ENCODE measurements at places on chromosomes 5 and 9.

GRCh38 chr5:15117688-15118087, 246.1 kb upstream of the ANKH start:
- DNase-seq, result no peak

- DNase-seq, result no peak
These were observed 240.5 kb upstream of the CCNH start for GRCh38 chr5:87653242-87653641.

GRCh38 chr9:99722877-99723276, 98.8 kb upstream of the NR4A3 start:
- no peak for DNase-seq

DNA sequence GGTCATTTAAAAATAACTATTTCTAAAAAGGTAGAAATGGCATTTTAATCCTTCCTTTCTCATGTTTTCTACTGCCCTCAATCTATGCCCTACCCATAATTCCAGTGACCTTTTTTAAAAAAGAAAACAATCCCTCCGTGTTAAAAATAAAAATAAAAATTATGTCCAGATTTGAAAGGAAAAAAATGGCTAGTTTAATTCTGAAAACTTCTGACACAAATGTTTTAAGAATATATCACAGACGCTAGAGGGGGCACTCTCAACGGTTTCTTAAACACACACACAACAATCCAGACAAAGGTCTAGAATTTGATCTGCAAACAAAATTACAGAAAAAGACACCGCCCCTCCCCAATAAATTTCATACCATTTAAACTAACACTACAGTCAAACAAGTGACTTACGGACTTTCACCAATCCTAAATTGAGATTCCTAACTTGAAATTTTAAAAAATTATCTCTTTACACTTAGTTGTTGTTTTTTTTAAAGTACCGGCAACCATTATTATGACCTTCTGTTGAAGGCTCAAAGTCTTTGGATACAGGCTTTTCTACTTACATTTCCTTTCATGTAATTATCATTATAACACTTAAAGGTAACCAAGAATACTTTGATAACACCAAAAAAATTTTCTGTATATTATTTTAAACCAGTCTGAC, 38.2 kb downstream of the CLINT1 start:
- DNase-seq, result peak; percentile 28

DNA sequence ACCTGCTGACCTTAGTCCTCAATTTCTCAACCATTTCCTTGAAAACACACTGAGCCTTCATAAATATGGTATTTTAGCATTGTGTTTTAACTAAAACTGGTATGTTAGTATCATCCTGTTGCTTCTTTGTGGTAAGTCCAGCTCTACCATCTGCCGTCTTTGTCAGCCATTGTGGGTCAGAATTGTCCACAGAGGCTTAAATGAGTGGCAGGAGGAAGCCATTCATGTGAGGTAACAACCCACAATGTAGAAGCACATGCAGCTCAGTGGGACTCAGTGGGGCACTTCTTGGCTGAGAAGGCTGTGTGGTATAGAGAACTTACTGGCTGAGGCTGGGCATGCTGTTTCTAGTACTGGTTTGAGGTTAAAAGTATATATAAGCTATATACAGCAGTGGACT, 149.2 kb upstream of the NR3C1 start:
- no peak for DNase-seq

DNA sequence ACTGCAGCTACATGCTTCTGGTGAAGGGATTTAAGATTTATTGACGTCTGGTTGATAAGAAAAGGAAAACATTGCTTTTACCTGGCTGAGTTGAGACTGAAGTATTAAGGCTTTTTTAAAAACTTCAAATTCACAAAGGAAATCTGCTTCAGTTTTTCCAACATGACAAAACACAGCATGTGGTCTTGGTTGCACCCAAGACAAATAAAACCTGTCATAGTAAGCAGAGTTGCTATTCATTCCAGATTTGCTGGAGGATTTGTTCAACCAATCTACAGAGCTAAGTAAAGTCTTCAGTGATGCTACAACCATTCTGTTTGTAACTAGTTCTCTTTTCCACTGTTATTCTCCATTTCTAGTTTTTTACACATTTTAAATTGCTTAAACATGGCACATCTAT, 11.3 kb downstream of the C5orf63 start:
- no peak for DNase-seq

DNA sequence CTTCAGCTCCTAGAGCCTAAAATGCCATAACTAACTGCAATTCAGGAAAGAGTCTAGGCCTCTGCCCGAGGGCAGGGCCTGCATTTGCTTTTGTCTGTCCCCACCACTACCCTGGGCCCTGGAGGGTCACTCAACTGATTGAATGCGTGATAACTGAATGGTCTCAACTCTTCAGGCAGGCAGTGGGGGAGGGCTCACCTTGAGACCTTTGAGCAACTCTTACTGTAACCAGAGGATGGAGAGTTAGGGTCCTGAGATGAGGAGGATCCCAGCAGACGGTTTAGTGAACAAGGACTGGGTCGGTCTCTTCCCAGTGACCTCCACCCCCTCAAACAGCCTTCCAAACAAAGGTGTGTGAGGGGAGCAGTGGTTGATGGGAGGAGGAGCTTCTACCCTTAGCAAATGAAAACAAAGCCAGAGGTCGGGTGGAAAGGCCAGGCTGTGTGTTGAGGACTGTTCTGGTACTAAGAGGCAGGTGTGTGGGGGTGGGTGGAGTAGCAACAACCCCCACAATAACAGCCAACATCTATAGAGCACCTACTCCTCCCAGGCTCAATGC, 59.4 kb downstream of the CXXC5 start:
- DNase-seq, result no peak

DNA sequence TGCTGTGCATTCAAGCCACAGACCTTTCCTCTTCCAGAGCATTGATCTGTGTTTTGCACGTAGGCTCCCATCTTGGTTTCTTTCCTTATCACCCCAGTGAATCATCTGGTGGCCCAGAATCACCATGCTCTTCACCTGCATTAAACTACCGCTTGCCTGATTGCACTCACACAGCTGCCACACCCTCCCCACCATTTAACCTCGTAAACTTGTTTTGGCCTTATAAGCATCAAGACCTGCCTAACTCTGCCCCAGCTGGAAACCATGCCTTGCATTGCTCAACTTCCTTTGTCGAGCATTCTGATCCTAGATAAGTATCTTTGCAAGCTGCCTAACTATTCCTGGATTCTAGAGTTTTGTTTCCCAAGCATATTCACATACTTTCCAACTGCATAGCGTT, 369.6 kb upstream of the SEMA6A start:
- DNase-seq, result no peak

DNA sequence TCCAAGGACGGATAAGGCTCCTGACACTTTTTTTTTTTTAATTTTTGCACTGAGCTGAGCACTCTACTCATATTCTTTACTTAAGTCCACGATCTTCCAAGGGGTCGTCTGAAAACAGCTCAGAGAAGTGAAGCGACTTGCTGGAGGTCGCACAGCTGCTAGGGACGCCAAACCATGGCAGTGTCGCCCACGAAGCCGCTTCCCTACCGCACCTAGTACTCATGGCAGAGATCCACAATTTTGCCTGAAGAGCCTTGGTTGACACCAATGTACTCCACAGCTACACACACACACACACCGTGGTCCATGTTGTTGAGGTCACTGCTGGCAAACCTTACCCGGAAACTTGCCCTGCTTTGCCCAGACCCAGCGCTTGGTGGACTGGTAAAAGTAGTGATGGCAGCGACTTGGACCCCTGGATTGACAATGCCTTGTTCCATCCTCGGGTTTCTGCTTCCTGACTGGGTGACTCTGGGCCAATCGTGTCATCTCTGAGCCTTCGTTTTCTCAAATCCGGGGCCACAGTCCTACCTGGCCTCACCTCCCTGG, 521 bp upstream of the SLIT3 start:
- DNase-seq, result no peak

- DNase-seq, result no peak
These were observed 391.2 kb downstream of the HINT1 start for GRCh38 chr5:130773813-130774212.

DNA sequence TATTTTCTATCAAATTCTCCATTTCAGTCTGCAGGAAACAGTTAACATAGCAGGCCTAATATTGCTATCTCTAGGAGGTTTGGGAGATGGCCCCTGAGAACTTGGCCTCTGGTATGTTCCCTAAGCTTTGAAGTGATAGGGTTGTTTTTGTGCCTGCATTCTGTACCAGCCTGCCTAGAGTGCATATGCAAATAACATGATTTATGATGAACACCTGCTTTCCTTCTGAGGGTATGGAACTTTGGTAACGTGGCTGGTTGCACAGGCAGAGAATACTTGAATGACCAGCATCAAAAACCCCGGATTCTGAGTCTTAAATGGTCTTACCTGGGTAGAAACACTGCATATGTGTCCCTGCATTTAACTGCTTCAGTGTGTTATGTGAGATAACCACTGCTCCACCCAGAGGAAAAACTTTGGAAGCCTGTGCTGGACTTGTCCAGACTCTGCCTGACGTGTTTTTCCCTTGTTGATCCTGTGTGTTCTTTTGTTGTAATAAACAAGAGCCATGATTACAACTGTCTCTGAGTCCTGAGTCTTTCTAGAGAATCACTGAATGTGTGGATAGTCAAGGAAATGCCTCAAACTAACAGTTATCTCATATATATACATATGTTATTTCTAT, 111.3 kb upstream of the ABCA1 start:
- no peak for DNase-seq

DNA sequence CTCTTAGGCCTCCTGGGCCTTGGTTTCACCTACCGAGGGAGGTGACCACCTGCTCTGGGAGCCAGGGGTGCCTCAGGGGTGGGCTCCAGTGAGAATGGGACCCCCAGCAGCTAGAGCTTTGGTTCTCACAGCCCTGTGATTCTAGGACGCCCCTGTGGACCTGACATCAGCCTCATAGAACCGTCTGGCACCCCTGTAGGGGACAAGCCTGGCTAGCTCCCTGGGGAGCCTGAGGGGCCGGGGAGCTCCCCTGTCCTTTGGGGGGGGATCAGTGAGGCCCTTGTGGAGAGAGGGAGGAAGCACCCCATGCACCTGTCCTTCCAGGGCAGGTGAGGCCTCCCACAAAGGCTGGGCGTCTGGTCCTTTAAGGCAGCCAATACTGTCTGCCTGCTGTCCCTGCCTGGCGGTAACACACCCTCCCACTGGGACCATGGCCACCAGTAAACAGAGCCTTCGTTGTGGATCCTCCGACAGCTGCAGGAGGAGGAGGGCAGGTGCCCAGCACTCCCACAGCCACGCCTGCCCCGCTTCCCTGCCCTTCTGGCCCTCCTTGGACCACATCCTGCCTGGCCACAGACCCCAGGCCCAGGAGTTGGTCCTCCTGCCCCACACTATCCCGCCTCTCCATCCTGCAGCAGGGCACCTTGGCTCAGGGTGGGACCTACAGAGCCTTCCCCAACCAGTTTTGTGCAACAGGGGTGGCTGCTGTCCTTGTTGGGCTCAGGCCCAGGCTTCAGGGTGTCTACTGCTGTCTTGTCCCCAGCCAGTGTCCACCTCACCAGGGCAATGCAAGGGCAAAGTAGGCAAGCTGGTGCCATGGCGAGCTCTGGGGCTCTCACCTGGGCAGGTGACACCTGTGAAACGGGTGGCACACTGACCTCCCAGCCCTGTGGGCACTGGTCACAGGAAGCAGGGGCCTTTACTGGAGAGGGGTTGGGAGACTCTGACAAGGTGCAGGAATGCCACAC, 3.0 kb upstream of the TUBB4B start:
- no peak for DNase-seq

GRCh38 chr5:150172556-150172955, 6.0 kb downstream of the CDX1 start:
- no peak for DNase-seq

DNA sequence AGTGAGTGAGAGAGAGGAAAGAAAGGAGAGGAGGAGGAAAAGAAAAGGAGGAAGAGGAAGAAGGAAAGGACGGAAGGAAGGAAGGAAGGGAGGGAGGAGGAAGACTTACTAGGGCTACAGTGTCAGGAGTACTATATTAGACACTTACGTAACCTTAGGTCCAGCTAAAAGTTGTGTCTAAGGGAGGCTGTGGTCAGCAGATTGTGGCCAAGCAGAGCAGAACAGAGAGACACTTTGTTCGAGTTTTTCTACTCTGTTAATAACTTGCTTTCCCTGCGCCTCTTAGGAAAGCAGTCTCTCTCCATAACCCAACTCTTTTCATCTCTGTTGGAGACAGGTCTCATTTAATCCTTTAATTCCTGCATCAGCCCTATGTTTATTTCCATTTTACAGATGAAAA, 138.9 kb downstream of the KCNN2 start:
- DNase-seq, result no peak

GRCh38 chr5:160311491-160312133, 752 bp downstream of the CCNJL start:
- DNase-seq, result no peak

GRCh38 chr5:116449458-116449857, 125.2 kb downstream of the SEMA6A start:
- DNase-seq, result no peak

DNA sequence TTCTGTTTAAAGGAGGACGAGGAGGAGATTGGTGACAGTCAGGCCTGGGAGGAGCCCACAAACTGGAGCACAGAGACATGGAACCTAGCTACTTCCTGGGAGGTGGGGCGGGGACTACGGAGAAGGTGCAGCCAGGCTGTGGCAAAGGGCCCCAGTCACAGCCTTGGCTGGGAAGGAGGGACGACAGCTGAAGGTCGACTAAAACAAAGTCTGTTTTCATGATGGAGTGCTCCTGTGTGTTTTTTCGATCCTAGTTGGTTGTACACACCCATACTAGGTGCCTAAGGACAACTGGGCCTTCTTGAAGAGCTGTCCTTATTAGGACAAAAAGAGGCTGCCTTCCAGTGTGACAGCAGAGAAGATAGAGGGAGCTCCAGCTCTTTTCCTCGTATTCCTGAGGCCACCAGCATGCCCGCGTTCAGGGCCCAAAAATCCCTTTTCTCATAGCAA, 2.9 kb downstream of the CCDC107 start:
- DNase-seq, result no peak

- DNase-seq, result no peak
These were observed at the start of gene DPYSL3 for GRCh38 chr5:147509710-147510651. DPYSL3 (minus strand) TSS chr5:147510068; CDS start chr5:147509858, 210 bp downstream.

DNA sequence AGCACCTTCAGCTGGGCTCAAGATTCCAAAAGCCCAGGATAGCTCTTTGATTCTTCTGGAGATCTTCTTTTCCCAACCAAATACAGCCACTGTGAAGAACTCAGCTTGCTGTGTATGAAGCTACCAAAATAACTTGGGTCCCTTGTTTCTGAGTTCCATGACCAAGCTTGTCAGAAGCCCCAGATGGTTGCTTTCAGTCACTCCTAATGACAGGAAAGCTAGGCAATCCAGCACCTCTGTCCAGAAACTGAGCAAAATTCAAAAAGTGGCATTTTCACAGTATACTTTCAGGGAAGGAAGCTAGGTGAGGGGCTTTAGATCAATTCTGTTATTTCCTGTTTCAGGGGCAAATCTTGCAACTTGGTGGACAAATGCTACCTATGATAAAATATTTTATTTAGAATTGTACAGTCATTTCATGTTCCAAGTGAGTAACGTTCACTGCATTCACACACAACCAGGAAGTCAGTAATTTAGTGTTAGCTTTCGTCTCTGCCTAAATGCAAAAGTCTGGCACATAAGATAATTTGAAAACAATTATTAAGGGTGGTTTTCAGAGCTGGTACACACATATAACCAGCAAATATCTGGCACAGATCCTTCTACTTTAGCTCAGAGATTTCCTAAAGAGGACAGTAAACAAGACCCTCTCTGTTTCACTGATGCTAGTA, 330.1 kb downstream of the GLIS3 start:
- DNase-seq, result no peak

Data from hematopoietic multipotent progenitor cell treated with erythropoietin and hydrocortisone succinate and interleukin-3 and kit ligand, for 17 days (in vitro differentiated cells).